ENCODE measurements at places on chromosomes 5 and 9.

DNA sequence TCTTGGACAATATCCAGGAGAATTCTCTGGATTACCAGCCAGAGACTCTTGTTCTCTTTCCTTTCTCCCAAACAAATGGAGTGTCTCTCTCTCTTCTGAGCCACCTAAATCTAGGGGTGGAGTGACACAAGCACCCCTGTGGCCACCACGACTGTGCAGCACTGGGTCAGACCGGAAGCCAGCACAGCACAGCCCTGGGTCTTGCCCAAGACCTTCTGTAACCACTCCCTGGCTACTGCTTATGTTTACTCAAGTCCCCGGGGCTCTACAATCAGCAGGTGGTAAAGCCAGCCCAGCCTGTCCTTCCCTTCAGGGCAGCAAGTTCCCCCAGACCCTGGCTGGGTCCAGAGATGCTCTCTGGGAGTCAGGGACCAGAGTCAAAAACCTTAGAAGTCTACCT, 110.0 kb upstream of the TUT7 start:
- no peak for DNase-seq

DNA sequence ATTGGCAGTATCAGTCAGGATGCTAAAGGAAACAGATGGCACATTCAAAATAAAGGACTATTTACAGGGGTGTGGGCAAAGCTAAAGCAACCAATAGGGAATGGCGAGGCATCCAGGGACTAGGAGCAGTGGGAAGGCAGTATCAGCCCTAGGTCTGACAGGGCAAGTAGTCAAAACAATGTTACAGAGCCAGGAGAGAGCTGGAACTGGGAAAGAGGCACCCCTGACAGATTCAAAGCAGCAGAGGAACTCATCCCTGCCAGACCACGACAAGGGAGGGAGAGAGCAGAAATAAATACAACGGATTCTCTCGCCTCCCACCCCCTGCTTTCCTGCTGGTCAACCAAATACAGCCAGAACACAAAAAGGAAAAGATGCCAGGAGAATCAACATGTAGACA, 371.5 kb downstream of the NR2F1-AS1 start:
- no peak for DNase-seq

GRCh38 chr5:15502208-15502607, 2.2 kb downstream of the FBXL7 start:
- no peak for DNase-seq

GRCh38 chr5:64612344-64612961, 77.8 kb upstream of the SHISAL2B start:
- DNase-seq, result peak; percentile 42

GRCh38 chr5:17878541-17878940, 244.3 kb downstream of the TAF11L14 start:
- no peak for DNase-seq

DNA sequence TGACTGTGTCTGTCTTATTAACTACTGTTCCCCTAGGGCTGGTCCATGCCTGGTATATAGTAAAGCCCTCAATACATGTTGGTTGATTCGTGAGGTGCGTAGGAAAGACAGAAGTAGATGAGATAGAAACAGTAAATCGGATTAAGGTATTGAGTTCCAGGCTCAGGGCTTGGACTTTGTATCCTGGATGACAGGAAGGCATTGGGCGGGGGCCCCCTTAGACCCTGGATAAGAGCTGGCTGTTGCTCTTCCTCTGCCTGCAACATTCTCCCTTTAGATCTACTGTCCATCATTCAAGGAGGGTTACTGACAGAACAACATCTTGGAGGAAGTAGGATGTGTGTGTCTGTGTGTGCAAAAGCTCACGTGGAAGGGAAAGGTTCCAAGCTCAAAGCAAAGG, 31.2 kb upstream of the CTNNA1 start:
- DNase-seq, result no peak

DNA sequence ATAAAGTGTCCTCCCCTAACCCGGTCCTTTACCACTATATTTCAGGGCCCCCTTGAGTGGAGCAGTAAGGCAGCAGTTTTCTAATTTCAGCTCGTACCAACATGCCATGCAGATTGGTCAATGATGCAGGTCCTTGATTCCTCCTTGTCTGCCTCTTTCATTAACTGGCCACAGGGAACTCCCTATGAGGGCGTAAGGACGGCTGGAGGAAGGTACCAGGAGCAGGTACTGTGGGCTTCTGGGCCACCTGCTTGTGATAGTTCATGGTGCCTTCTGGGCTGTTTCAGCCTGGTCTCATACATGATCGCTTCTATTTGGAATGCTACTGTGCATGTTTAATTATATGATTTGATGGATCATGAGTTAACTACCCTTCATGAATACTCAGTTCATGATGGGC, 9.4 kb upstream of the ZFR start:
- no peak for DNase-seq

DNA sequence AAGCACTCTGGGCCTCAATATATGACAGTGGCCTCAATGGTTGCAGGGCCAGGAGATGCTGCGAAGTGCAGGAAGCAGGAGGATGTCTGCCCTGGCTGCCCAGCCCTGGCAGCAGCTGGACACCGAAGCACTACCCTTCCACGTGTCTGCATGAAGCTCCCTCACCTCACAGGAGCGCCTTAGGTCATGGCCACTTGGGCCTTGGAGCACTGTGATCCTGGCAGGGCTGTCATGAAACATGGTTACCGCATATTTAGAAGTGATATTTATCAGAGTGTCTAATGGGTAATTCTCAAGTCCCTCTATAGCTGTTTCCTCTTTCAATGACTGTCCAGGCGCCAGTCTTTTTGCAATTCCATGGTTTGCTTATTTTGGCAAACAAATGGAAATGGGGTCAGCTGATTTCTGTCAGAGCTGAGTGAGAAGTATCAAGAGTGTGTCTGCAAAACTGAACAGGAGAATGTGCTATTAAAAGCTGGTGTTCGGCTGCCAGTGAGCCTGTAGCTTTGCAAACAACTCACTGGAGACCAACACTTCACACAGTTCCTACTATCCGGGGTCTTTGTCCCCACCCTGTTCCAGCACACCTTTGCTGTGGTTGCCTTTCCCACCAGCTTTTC, 285.9 kb downstream of the KIF4B start:
- no peak for DNase-seq

DNA sequence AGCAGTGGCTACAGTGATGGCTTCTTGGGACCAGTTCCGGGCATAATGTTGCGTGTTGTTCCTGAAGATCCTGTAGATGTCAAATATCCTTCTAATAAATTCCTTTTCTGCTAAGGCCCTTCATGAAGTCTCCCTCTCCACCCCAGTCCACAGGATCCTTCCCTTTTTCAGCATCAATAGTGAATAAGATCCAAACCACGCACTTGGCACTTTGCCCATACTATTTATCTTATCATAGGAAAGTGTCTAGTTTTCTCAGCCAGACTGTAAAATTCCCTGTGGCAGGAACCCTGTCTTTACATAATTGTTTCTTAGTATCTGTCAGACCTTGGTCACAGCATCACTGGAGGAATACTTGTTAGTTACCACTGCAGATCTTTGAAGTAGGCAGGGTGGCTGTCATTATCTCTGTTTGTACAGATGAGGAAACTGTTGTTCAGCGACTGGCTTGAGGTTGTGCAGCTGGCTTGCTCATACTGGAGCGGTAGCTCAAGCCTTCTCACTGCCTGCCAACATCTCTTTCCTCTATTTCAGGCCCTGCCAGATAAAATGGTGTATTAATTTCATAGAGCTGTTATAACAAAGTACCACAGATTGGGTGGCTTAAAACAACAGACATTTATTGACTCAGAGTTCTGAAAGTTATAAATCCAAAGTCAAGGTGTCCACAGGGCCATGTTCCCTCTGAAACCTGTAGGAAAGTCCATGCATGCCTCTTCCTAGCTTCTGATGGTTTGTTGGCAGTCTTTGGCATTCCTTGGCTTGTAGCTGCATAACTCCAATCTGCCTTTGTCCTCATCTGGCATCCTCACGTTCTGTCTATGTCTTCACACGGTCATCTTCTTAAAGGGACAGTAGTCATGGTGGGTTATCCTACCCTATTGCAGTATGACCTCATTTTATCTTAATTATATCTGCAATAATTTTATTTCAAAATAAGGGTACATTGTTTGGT, 33.5 kb upstream of the APC start:
- DNase-seq, result no peak

GRCh38 chr5:40630126-40630525, 49.6 kb upstream of the PTGER4 start:
- DNase-seq, result no peak

DNA sequence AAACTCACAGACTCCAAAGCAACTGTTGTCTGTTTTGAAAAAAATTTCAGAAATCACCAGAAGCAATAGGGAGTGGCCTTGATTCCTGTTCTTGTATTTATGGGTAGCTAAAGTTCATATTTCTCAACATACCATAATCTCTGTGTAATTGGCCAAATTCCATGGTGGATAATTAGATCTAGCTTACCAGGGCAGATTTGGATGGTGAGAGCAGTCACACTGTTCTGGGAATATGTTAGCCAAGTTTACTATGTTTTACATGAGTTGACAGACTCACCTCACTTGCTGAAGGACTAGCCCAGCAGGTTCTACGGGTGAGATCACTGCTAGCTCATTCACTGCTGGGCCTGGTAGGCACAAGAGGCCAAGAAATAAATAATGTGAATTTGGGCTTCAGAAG, 32.7 kb upstream of the CDKN2B start:
- no peak for DNase-seq

DNA sequence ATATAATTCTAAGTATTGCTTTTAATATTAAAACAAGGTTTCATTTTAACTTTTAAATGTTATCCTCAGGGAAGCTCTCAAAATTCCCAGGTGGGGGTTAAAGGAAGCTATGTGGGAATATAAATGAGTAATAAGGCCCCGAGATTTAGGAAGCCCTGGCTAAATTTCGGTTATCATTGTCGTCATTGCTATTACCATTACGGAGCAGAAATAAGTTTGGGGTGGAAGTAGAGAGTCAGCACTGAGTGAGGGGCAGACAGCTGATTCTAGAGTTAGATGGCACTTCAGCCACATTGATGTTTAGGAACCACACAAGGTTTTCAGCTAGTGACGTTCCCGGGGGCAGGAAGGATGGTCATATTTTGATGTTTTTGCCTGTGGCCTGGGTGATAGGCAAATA, 74.9 kb downstream of the NREP start:
- no peak for DNase-seq

DNA sequence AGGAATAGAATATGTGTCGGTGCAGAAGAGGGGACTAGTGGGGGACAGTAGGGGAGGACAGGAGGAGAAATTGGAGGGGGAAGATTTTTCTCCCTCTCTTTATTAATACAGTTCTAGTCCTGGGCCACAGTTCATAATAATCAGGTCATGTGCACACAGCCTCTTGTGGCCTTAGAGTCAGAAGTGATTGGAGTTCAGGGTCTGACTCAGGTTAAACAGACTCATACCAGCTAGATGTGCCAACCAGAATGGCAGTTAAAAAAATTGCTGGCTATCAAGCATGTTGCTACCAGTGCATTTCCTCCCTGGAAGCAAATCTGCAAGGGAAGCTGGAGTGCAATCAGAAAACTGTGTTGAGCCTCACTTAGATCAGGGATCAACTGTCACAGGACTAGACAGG, 132.7 kb upstream of the MAP1B start:
- no peak for DNase-seq

All from neural crest cell (in vitro differentiated cells).